Right atrium auricular region (tissue), 2 donors: ENCODE measurements at places on chromosomes 2 and 18. TPM values are rescaled to one million over a fixed set of nuclear protein-coding genes. Genes with fewer than 3 reads are reported as not detected.

GRCh38 chr2:100321179-100321865 lies 979 bp downstream of the LONRF2 start:
- no peaks in the 10 kb centered on the region for H3K27me3 ChIP-seq
- H3K4me1 ChIP-seq, result no peaks in the 10 kb centered on the region
- H3K4me3 ChIP-seq, result peak overlapping the region; percentile 58
- H3K36me3 ChIP-seq, result no peaks in the 10 kb centered on the region

- H3K4me3 ChIP-seq, result no peak overlapping the region
- no peaks in the 10 kb centered on the region for H3K27me3 ChIP-seq
- DNase-seq, result no peak
- H3K4me1 ChIP-seq, result no peaks in the 10 kb centered on the region
- H3K27ac ChIP-seq, result no peak overlapping the region
These were observed 78.8 kb downstream of the ZNF804A start for GRCh38 chr2:184677171-184677570.

- no peaks in the 10 kb centered on the region for H3K4me1 ChIP-seq
- no peak for DNase-seq
- peaks cover 25% of the 10 kb centered on the region for H3K36me3 ChIP-seq
- H3K27ac ChIP-seq, result no peak overlapping the region
- no peak overlapping the region for H3K4me3 ChIP-seq
These were observed 93.6 kb upstream of the UBXN4 start for GRCh38 chr2:135647836-135648579.

The C1QL2 gene
- total RNA-seq, result not detected

DNA sequence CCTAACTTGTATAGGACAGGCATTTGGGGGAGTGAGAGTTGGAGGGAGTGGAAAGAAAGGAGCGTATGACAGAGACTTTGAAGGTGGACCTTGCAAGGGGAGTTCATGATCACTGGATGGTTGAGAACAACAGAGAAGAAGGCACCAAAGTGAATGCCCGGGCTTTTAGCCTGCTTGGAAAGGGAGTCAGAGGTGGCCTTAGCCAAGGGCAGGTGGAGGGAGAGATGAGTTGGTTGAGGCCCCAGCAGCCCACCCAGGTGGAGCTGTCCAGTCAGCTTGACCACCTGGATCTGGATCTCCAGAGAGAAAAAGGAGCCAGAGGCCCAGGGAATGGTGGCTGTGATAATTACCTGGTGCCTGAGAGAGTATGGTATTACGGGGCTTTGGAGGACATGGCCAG lies 73.6 kb downstream of the COA5 start:
- no peak overlapping the region for H3K27ac ChIP-seq
- no peaks in the 10 kb centered on the region for H3K4me1 ChIP-seq
- peaks cover 27% of the 10 kb centered on the region for H3K36me3 ChIP-seq
- no peak overlapping the region for H3K4me3 ChIP-seq

GRCh38 chr2:215105607-215106354 lies 32.6 kb downstream of the ABCA12 start:
- H3K4me1 ChIP-seq, result no peaks in the 10 kb centered on the region
- no peak overlapping the region for H3K4me3 ChIP-seq
- H3K27ac ChIP-seq, result no peak overlapping the region
- H3K36me3 ChIP-seq, result no peaks in the 10 kb centered on the region
